Activated CD4-positive, alpha-beta T cell treated with anti-CD3 and anti-CD28 coated beads, Interleukin-2, Interleukin-4, amounts not matched to agents 100 ng/mL and 50 ng/mL, durations not matched to agents 16 hours and 8 hours (primary cell): ENCODE measurements at places on chromosomes 12 and 14.

DNA sequence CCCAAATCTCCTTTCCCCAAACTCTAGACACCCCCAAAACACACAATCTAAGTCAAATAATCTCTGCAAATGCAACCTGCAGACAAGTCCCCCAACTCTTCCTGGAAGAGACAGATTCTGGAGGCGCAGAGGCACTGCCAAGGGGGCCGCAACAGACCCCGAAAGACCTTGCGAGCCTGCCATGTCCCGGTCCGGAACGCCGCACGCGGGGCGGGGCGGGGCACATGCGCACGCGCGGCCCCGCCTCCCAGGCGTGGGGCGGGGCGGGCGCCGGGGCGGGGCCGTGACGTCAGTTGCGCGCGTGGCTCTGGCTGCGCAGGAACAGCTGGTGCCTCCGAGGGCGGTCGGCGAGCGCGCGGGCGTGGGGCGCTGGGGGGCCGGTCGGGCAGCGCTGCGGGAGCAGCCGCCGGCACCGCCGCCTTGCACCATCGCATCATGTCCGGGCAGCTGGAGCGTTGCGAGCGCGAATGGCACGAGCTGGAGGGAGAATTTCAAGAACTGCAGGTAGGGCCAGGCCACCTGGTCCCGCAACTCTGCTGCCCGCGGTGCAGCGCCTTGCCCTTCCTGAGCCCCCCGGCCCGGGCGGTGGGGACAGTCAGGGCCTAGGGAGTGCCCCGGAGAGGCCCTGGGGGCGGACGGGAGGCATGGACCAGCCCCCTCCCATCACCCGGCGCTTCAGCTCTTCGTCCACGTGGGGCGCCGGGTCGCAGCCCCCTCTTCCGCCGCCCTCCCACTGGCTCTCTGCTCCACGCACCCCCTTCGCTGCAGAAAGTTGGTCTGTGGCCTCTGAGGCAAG is at the start of gene TMEM120B:
Gene TMEM120B (plus strand): TSS at position 292 of the 796 bp plus-strand sequence. CDS start 144 bp downstream, at position 436.
- DNase-seq = peak; percentile 85

- DNase-seq = peak; percentile 68
Observed at GRCh38 chr12:53344824-53345485, 8.8 kb upstream of the SP7 start.

GRCh38 chr12:106634206-106634605 is 51.4 kb downstream of the RFX4 start:
- no peak for DNase-seq

- DNase-seq = peak; percentile 54
Observed at GRCh38 chr14:21924479-21924878, 250.9 kb upstream of the OR4E1 start.

DNA sequence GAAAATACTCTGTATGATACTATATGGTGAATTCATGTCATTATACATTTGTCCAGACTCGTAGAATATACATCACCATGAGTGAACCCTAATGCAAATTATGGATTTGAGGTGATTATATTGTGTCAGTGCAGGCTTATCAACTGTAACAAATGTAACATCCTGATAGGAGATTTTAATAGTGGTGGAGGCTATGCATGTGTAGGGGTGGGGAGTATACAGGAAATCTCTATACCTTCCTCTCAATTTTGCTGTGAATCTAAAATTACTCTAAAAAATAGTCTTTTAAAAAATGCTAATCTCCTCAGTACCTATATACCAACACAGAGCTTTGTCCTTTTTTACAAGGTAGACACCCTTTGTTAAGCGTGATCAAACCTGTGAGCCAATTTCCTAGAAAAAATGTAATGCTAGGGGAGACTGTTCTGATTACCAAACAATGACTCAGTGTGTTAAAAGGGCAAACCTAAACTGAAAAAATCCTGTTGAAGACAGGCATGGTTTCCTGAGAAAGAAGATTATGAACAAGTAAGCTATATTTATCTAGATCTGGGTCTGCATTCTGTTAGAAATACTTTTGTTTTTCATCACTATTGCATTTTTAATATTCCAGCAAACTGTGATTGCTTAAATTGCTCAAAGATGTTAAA is 170.9 kb downstream of the DUSP6 start:
- DNase-seq = peak; percentile 80

- DNase-seq = no peak
Observed at GRCh38 chr12:14902465-14902864, 16.8 kb upstream of the MGP start.

- no peak for DNase-seq
Observed at GRCh38 chr12:5758347-5758746, 186.7 kb downstream of the ANO2 start.

GRCh38 chr14:90272523-90272922 is 16.2 kb downstream of the PSMC1 start:
- no peak for DNase-seq

DNA sequence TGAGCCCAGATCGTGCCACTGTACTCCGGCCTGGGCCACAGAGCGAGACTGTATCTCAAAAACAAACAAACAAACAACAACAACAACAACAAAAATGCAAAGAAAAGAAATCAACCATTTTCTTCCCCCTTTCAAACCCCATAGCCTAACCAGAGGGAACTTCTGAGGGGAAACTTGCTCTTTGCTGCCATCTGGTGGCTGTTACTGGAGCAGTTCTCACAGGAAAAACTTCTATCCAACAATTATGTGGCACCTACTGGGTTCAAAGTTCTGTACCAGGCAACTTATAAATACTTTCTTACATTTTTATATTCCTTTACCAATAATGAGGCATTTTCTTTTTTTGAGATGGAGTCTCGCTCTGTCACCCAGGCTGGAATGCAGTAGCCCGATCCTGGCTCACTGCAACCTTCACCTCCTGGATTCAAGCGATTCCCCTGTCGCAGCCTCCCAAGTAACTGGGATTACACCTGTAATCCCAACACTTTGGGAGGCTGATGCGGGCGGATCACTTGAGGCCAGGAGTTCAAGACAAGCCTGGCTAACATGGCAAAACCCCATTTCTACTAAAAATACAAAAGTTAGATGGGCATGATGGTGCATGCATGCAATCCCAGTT is 50.9 kb upstream of the BICDL1 start:
- peak; percentile 56 for DNase-seq

DNA sequence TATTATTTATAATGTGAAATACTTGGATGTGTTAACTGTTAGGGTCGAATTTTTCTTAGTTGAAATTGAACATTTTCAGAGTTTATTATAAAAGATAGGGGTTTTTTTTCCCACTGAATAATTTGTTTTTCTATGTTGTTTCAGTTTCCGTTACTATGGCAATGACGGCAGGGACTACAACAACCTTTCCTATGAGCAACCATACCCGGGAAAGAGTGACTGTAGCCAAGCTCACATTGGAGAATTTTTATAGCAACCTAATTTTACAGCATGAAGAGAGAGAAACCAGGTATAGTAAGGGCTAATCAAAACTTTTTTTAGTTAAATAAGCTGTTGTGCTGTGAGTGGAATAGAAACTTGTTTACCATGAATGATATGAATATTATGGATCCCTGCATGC is 35.1 kb upstream of the BMAL2 start:
- DNase-seq = peak; percentile 8

DNA sequence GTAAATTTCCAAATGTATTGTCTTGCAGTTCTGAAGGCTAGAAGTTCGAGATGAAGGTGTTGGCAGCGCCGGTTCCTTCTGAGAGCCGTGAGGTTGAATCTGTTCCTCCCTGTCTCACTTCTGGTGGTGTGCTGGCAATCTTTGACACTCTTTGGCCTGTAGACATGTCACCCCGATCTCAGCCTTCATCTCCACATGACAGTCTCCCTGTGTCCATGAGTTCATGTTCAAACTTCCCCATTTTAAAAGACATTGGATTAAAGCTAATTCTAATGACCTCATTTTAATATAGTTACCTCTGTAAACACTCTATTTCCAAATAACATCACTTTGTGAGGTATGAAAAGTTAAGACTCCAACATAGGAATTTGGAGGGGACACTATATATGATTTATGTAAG is 4.1 kb upstream of the RBM19 start:
- DNase-seq = no peak

DNA sequence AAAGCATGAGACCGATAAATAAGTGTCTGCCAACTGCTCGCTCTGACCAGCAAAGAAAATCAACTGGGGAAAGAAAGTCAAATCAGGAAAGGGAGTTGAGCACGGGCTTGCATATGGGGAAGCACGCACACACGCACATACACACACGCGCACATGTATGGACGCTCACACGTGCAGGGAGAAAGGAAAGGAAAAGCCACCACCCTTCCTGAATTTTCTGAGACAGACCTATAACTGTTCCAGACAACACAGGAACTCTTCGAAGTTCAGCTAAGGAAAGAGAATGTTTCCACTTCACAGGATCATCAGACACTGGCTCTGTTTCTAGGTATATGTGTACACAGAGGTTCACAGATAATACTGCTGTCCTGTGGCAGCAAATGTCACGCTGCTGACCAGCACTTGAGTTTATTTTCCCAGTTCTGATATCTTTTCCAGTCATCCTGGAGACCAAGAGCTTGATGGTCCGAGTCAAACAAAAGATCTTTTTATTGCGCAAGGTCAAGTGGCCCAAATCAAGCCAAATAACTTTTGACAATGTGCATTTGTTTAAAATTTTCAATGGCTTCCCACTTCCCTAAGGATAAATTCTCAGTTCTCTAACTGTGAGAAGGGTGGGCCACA is 82.1 kb upstream of the TMCC3 start:
- DNase-seq = no peak

DNA sequence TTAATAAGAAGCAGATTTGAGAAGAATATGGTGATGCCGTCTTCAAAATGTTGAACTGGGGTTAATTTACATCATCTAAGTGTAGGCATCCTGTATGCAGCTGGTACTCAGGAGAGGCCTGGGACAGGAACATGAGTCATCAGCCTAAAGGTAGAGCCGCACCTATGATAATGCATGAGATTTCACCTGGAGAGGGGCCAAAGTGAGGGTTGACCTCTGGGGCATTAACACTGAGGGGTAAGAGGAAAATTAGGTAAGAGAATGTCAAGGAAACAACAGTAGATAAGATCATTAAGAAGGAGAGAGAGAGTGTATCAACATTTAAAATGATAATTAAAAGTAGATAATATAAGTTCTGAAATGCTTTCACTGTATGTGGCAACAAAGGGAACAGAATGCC is 20.2 kb upstream of the SSTR1 start:
- no peak for DNase-seq

DNA sequence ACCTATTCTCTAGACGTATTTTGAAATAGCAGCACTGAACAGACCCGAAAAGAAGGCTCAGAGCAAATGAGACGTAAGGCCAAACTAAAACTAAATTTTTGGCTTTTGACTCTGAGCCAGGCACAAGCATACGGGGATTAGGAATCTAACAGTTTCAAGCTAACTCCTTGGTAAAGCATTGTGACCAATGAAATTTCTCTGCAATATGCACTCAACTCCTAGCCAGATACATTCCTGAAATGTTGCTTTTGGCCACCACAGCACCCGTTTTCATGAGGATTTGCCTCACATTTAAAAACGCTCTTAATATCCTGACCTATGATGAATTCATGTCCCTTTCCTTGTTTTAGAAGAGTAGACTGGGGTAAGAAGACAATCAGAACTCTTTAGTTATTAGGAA is 53.1 kb upstream of the NPFF start:
- DNase-seq = no peak

DNA sequence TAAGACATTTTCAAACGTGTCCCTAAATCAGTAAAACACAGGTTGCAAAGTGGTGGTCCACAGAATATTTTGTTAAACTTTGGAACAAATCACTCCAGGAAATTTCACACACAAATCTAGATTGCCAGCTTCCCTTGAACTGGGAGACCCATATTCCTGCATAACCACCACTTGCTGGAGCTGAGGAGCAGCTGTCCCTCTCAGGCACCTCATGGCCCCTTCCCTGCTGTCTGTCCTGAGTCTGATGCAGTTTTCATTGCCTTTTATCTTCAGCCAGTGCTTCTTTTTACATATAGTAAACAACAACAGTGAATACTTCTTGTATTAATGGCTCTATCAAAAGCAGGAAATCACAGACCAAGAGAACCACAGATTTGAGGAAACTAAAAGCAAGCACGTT is 289.3 kb downstream of the MED13L start:
- DNase-seq = no peak

DNA sequence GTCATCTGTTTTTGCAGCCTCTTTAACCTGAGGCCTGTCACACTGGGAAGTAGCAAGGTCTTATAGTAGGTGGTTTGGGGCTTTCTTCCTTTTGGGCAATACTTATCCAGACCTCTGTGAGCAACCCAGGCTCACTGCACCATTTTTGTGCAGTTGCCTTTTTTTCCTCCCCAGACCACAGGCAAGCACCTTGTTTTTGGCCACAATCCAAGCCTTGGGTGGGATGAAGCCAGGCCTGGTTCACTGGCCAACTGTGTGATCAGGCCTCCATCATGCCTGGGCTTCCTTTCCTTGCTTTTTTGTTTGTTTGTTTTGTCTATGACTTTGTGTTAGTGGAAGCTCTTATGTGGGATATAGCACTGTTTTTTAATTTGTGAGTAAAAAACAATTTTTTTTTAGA is 71.7 kb downstream of the DNAH10 start:
- no peak for DNase-seq

DNA sequence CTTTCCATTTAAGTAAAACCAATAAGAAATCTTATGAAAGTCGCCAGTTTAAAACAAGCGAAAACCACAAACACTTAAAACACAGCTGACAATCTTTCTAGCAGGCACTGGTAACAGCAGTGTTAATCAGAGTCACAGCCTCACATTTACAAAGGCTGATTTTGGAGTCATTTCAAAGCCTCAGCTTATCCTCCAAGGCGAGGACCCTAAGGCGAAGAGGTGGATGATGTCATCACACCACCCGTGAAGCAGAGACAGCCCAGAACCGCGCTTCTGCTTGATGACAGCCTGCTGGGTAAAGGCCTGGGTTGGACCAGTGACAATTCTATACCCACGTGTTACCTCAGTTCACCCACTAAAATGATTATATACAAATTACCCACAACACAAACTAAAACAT is 10.1 kb downstream of the GOLGA3 start:
- no peak for DNase-seq

- DNase-seq = no peak
Observed at GRCh38 chr12:105072888-105073488, 11.3 kb downstream of the ALDH1L2 start.

DNA sequence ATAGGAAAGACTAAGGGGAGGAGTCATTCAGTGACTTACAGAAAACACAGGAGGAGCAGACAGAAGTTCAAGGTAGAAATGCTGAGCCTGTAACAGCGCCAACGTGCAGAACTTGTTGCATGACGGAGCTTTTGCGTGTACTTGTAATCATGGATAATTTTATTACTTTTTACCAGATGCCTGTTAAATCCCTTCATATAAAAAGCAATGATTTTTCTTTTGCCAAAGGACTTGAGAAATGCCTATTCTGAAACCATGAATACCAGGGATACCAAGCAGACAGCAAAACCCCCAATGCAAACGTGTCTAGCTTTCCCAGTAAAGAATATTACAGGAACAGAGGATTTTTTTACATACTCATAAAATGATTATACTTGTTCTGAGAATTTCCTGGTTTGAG is 163.6 kb upstream of the GSC start:
- DNase-seq = no peak

- no peak for DNase-seq
Observed at GRCh38 chr14:59200195-59200594, 11.7 kb downstream of the DAAM1 start.
